ENCODE measurements at places on chromosomes 3 and 15.
A peak's percentile ranks its signal among the peaks of the same experiment; 100 is the strongest.

DNA sequence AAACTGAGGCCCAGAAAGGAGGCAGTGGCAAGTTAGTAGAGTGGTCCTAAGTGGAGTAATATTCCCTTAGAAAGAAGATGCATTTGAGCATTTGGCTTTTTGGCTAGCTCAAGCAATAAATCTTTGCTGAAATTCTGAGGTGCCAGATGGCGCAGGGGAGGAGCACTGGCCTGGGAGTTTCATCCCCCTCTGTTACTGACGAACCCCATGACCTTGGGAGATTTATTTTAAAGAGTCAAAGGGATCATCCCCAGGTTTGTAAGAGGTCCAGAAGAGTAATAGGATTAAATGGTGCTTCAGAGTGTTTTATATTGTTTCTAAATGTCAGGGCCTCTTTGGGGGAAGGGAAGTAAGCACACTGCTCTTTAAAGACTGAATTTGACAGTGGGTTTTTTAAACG lies 85.1 kb upstream of the PIAS1 start:
- DNase-seq = no peak

- DNase-seq = no peak
These were observed 6.8 kb downstream of the ANXA2 start for GRCh38 chr15:60390871-60391501.

GRCh38 chr3:908839-909238 lies 184.0 kb upstream of the CNTN6 start:
- no peak for DNase-seq

DNA sequence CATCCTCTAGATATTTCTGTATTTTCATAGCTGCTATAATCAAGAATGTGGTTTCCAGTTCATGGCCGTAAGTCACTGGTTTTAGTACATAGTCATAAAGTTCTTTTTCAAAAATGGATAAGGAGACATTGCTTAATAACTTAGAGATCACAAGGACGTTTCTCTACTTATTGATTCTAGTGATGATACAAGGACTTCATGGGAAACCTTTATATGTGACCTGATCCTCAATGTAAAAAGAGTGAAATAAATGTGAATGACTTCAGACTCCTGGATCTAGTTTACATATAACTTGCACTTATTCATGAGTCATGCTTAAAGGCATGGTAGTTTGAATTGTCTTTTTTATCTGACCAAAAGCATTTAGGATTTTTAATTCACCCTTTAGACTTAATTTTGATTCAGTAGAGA lies 35.2 kb downstream of the TSC22D2 start:
- no peak for DNase-seq

- DNase-seq = no peak
These were observed 3.2 kb upstream of the ANKRD63 start for GRCh38 chr15:40286061-40286532.

DNA sequence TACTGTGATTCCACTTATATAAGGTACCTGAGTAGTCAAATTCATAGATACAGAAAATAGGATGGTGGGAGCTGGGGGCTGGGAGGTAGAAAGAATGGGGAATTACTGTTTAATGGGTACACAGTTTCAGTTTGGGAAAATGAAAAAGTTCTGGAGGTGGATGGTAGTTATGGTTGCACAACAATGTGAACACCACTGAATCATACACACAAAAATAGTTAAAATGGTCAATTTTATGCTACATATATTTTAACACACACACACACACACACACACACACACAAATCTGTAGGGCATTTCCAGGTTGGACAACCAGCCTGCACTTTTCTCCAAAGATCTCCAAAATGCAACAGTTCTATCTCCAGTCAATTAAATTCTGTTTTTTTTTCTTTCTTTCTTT lies 1.4 kb downstream of the CCDC32 start:
- no peak for DNase-seq

- DNase-seq = no peak
These were observed 21.1 kb upstream of the SLC41A3 start for GRCh38 chr3:126104742-126105605.

DNA sequence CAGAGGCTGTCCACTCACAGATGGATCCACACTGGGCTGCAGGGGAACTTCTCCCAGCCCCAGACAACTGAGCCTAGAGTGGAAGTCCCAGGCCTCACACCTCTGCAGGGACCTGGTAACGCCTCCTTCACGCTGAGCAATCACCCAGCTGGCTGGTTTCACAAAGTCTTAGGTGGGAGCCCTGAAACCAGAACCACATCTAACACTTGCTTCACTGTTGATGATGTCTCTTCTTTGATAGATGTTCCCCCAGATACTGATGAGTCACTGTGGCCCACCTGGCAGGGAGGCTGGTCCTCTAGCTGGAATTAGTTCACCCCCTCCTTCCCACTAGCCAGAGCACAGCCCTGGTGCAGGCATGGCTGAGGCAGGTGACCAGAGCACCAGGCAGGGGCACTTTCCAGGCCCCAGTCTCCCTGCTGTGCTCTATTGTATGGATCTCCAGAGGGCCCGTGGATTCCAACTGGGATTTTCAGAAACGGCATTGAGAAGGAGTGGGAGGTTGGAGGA lies 33.5 kb downstream of the MYL3 start:
- DNase-seq = peak; percentile 37
